Left lung (tissue), 14 donors: ENCODE measurements at places on chromosomes 2 and 18. TPM values are rescaled to one million over a fixed set of nuclear protein-coding genes. Genes with fewer than 3 reads are reported as not detected.
A peak's percentile ranks its signal among the peaks of the same experiment; 100 is the strongest.

DNA sequence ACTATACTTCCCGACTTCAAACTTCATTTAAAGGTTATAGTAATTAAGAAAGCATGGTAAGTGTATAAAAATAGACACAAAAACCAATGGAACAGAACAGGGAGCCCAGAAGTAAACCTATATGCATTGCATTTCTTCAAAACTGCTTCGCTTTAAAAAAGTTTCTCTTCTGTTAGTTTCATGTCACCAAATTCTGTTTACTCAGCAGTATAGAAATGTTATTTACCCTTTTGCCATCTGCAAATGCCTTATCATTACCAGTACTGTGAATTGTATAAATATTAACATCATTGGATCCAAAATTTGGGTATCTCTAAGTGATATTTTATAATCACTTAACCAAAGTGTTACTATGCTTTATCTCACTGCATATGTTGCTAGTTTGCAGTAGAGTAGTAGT is 45.9 kb upstream of the ZNF638 start:
- no peak for DNase-seq

- no peak for DNase-seq
Observed at GRCh38 chr2:138275881-138276280, 225.7 kb upstream of the SPOPL start.

LIPG gene
- 47.1 TPM for total RNA-seq

DNA sequence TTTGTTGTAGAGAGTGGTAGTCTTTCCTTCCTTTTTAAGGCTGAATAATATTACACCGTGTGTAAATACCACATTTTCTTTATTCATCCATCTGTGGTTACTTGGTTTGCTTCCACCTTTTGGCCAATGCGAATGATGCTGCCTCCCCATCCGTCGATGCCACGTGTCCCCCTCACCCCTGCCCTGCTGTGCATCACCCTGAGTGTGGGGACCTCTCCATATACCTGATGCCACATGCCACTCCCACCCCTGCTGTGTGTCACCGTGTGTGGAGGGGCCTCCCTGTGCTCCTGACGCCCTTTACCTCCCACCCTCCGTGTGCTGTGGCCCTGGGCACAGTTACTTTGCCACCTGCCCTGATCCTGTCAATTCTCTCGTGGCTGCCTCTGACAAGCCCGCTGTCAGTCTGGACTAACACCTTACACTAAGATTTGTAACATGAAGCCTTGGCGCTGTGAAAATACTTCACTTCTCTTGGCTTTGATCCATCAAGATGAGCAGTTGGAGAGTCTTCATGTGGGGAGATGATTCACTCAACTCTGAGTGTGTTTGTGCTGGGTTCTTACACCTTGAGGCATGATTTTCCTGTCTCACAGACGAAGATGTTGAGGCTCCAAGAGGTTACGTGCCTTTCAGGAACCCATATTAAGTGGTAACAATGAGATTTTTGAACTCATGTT is 234.0 kb downstream of the ZNF407 start:
- DNase-seq: peak; percentile 51

ERFE gene
- total RNA-seq: 0.68 TPM

- no peak for DNase-seq
Observed at GRCh38 chr18:24187049-24187448, 48.2 kb downstream of the CABYR start.

TMEM247 gene
- not detected for total RNA-seq

INPP5D gene
- total RNA-seq: 40.5 TPM

DNA sequence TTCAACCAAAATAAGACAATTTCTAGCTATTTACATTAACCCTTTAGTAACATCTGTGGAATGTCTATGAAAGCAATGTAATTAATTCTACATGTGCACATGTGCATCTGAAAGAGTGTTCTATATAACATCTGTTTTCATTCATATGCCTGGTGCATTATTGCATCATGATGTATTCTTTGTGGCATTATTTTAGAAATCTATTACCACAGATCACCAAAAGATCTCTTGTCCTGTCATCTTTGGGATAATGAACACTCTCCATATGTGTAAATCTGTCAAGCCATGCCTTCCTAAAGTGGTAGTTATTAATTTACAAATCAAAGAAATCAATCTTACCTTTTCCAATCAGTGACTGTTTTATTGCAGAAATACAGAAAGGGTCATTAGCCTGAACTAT is 86.9 kb downstream of the TRIB2 start:
- DNase-seq: no peak

DNA sequence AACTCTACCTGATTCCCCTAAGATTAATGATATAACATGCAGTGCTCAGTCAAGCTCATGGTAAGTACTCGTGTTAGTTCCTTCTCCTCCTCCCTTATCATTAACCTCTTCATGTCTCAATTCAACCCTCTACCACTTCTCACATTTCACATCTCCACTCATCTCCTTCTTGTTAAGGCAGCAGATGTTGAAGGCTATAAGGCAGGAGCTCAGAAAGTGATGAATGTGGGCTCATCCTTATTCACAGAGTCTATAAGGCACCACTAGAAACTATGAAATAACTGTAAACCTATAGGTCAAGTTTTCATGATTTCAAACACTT is 56.0 kb downstream of the CLHC1 start:
- DNase-seq: no peak

DNA sequence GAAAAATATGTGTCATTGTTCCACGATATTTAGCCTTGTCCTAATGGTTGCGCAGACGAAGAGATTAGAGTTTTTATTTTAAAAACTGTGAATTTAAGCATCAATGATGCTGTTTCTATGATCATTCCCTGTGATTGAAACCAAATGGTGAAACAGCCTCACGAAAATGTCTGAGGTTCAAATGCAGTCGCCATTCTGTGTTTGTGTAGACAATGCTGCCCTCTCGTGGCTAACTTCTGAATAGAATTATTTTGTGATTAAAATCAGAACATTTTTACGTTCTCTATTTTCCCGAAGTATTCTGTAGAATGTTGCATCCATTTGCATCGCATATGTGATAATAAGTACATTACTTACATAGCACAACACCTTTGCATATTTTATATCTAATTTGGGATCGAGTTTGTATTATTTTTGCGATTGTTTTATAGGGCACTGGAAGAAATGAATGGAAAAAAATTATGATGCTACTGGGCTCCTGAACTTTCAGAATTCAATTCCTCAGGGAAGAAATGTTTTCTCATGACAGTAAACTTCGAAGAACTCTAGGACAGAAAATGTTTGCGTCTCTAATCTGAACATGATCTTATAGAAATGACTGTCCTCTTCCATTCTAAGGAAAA is 54.8 kb upstream of the CREB1 start:
- DNase-seq: no peak

- no peak for DNase-seq
Observed at GRCh38 chr2:146634230-146635097, 1210.4 kb upstream of the ACVR2A start.

- DNase-seq: no peak
Observed at GRCh38 chr2:206423147-206423546, 20.2 kb upstream of the ADAM23 start.

CDH20 gene
- total RNA-seq: not detected

DNA sequence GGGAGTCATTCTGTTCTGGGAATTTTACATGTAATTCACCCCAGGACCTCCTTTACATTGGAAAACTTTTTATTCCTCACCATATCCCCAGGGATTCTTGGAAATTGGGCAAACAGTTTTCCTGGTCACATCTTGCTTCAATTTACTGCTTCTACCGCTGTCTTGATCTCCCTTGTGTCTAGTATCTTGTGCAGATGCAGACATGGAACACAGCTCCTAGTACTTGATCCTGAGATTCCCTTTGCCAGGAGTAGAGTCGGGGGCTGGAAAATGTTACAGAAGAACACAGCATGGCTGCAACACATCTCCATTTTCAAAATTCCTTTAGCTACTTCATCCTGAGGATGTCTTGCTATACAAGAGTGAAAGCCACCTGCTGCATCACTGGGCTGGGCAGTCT is 472.8 kb downstream of the PLCL1 start:
- DNase-seq: no peak

ZNF385B gene
- 34.0 TPM for total RNA-seq

TCF4 gene
- total RNA-seq: 99.1 TPM

DNA sequence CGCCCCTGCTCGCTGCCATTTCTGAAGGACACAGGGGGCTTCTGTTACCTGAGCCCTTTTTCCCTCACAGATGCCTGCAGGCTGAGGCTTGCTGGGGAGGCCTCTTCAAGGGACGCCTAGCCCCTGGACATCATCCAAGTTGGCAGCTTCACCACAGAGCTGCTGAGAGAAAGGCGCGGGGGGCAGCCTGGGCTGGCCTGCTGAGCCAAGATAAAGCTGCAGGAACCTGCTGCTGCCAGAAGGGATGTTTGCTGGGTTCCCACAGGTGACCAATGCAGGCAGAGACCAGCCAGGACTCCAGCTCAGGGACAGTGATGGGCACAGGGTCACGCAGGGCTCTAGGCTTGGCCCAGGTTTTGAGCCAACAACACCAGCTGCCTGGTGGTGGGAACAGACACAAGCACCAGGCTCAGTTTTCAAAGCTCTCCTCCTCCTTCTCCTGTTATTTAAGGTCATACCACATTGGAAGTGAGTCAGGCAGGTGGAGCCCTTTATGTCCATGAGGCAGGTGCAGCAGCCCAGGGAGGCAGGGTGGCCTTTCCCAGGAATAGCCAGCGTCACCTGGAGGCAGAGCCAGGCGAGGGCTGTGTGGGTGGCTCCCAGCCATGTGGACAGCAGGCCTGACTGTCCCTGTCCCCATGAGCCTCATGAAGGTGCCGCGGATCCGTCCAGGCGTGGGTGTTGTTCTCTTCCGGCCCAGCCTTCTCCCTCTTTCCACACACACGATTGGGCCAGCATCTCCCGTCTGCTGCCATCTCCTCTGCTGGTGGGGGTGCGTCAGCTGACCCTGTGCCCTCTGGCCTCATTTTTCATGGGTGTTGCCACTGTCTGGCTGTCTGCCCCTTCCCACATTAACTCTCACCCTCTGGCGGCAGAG is 515.5 kb upstream of the MYT1L start:
- DNase-seq: no peak

GRCh38 chr2:68196120-68196716 is 38.5 kb downstream of the PNO1 start:
- DNase-seq: no peak

- no peak for DNase-seq
Observed at GRCh38 chr2:58449286-58450010, 208.3 kb upstream of the FANCL start.

NT5DC4 gene
- total RNA-seq: 1.1 TPM

GRCh38 chr2:134581877-134582546 is 136.8 kb downstream of the TMEM163 start:
- no peak for DNase-seq

DNA sequence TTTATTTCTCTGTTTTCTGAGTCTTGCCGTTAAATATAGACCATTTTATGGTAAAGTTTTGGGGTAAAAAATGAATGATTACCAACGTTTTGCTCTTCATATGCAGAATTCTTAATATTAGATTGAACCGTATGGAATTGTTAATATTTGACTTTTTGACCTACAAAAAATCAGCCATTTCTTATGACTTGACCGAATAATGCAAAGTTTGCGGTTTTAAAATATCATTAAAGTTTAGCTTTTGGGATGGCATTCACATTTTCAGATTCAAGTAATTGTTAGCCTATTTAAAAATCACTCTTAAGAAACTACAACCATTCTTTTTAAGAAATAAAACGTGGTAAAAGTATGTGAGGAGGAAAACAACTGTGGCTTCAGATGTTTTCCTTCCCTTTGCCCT is 138.0 kb downstream of the HAUS1 start:
- DNase-seq: no peak

DNA sequence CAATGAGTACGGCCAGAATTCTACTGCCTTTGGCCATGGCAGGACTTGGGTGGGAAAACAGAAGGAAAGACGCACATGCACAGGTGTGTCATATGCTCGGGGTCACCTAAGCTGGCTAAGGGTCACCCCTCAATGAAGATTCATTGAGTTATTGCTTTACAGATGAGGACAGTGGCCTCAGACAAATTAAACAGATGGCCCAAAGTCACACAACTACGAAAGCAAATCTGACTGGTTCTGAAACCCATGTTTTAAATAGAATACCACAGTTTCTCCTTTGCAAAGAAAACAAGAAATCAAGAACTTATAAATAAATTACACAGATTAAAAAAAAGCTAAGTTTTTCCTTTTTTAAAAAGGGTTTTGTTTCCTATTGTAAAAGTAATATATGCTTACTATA is 70.5 kb downstream of the ID2 start:
- DNase-seq: no peak

DNA sequence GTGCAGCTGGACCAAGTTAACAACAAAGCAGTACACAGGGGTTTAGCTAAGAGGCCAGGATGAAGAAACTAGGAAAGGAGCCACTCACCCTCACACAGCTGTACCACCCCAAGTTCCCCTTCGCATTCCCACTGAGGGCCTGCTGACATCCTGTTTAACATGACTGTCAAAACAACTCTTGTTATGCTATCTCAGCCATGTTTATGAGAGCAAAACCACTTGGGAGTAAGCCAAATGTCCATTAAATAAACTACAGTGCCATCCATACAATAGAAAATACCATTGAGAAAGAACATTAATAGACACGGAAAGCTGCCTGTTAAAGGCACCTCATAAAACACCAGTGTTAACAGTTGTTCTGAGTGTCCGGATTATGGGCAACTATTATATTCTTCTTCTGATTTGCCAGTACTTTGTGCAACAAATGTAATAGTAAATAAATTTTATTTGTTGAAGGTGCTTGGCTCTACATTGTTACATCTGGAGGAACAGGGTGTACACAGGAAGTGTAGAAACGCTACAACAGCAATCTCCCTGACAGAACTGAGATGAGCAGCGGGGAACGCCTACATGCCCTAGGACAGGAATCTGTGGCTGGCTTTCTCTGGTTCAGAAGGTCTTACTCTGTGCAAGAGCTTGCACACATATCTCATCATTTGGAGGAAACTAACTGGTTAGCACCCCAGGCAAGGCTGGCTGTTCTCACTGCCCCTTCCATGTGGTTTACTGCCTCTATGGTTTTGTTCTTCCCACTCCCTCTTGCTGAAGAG is 85.6 kb downstream of the EHD3 start:
- no peak for DNase-seq

GRCh38 chr2:218344090-218344754 is 12.4 kb upstream of the CATIP start:
- DNase-seq: no peak

DNA sequence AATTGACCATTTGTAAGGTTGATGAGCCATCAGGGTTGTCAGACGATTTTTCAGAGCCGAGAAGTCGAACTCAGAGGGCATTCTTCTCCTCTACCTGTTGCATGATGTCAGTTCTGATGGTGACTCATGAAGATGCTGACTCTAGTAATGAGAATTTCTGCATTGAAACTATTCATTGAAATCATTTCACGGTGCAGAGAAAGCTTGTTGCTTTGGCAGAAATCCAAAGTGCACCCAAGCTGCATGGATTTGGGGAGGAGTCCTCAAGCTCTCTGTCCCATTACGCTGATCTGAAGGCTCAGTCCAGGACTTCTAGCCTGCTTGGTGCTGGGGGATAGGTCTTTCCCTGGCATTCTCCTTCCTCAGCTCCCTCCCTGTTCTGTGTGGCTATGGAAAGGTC is 125.7 kb upstream of the PXDN start:
- no peak for DNase-seq

HNMT gene
- total RNA-seq: 53.0 TPM

GRCh38 chr18:25455646-25456045 is 103.7 kb upstream of the ZNF521 start:
- DNase-seq: no peak
